ENCODE measurements at places on chromosomes 2 and 18.

DNA sequence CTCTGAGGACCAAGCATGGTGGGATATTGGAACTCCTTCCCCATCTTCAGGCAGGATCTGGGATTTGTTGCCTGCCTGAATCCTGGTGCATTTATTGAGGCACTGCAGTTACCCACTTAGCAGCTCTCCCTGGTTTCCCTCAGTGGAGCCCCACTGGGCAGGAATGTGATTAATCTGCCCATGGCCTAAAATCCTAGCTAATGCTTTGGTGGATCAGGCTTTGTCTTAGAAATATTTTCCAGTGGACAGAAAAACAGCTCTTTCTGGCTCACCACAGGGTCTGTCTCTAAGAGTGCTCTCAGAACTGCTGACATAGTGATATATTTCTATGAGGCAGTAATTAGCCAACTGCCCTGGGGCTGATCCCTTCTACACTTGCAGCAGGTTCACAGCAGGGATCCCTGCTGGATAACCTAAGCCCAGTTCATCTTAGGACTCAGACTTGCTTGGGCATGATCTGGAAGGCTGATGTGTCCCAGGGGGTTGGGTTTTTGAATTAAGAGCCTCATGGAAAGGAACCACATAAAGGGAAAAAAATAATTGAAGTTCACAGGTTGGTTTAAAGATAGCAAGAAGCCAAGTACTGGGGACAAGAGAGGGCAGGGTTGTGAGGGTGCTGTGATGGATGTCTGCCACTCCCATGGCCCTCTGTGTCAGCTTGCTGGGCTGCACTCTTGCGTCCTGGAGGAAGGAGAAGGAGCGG lies 44.3 kb upstream of the ZDBF2 start:
- no peak for DNase-seq

GRCh38 chr2:238406221-238406997 lies 20.3 kb upstream of the ASB1 start:
- no peak for DNase-seq

GRCh38 chr18:33836564-33836963 lies 258.5 kb downstream of the ASXL3 start:
- no peak for DNase-seq

DNA sequence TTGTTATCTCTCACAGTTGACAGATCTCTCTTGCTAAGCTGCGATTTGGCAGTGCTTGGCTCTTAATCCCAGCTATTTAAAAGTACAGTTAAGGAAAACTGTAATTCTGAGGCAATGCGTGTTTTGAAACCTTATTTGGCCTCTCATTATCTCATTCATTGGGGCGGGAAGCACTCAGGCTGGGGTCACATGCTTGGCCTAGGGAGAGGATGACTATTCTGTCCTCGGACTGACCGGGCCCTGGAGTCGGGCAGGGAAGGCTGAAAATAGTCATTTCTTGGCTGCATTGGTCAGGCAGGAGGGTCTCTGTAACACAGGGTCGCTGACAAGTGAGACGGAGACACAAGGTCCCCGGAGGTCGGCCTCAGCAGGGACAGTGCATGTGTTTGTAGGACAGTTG lies 20.2 kb upstream of the EMILIN2 start:
- no peak for DNase-seq

GRCh38 chr2:41948397-41948763 lies 99.4 kb upstream of the PKDCC start:
- no peak for DNase-seq

GRCh38 chr2:126876631-126877030 lies 22.1 kb upstream of the TEX51 start:
- no peak for DNase-seq

DNA sequence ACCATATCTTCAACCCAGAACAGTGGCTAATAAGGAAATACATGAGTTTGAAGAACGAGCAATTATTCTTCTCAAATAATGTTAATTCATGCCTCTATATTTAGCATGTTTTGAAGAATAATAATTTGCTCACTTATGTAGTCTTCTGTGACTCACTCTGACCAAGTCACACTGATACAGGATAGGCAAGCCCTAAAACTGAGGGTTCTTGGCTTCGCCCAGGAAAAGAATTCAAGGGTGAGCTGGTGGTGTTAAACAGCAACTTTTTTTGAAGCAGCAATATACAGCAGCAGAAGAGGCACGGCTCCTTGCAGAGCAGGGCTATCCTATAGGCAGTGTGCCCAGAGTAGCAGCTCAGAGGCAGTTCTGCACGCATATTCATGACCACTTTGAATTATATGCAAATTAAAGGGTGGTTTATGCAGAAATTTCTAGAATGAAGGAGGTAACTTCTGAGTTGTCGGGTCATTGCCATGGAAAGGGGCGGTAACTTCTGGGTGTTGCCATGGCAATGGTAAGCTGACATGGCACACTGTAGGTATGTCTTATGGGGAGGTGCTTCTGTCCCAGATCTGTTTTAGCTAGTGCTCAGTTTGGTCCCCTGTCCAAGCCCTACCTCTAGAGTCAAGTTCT lies 200.6 kb downstream of the RND3 start:
- no peak for DNase-seq

DNA sequence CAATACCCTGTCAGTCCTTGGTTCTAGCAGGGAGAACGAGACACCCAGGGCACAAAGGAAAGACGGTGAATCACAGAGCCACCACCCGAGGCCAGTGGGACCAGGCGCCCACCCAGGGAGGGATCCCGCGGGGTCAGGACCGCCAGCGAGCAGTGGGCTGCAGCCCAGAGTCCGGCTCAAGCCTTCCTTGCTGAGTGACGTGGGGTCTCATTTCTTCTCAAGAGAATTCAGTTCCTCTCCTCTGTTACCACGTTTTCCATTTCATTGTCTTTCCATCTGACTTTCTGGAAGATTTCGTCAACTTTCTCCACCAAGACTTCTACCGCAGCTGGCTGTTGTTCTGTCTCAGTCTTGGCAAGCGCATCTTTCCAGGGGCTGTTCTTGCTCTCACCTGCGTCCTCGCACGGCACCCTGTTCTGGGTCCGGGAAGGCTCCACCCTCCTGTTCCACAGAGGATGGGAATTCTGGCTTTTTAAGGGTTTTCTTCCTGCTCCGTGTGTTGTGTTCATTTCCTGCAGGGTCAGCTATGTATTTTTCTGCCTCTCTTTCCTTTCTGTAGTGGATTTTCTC lies 248.6 kb downstream of the NDUFA10 start:
- no peak for DNase-seq

DNA sequence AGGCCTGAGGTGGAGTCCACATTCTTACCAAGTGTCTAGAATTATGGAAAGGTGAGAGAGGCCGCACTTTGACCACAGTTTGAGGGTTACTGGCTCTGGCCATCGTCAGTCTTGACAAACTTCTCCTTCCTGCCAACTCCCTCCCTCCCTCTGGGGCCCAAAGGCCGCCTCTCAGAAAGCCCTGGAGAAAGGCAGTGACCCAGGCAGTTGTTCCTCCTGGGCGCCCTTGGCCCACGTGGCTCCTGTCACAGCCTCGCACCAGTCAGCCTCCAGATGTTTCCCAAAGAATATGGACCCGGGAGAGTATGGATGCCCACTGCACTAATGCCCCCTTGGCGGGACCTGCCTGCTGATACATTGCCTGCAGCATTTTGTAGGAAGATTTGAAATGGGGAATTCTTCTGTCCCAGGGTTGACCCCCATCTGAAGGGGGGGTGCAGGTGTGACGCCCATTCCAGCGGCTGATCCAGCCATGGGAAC lies 61.7 kb downstream of the ASB1 start:
- no peak for DNase-seq

GRCh38 chr2:32485399-32485798 lies 128.6 kb downstream of the BIRC6 start:
- DNase-seq, result no peak

- no peak for DNase-seq
Observed at GRCh38 chr2:26575836-26576564, 65.2 kb downstream of the CIB4 start.

GRCh38 chr2:157364257-157364974 lies 38.8 kb upstream of the ERMN start:
- DNase-seq, result no peak

DNA sequence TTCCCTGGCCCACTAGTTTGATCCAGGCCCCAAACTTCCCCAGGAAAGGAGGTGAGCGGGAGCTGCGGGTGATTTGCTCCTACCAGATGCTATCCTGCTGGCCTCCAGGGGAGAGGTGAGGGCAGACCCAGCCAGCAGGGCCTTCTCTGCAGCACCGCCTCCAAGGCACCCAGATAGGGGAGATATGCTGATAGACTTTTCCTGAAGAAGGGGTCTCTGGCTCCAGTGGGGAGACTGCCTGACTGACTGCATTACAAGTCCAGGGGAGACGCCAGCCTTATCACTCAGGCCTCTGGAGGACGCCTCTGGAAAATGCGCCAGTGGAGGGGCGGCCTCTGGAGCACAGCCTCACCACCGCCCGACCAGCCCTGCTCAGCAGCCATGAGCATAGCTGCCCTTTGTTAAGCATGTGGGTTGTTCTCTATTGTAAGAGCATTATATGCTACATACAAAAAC lies 60.6 kb upstream of the SMAD7 start:
- DNase-seq, result no peak

DNA sequence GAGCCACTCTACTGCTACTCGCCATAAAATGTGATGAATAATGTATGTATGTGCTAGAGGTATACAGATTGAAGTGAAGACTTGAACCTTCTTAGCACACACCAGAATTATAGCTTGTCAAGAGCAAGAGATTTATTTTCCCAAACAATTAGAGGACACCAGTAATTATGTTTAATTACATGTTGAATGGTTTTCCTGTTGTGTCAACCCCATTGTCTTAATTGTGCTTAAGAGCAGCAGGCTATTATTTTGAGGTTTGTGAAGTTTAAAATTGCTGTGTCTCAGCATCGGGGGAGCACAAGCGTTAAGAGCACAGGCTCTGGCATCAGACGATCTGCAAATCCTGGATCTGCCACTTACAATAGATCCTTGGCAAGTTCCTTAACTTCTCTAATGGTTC lies 29.0 kb downstream of the KIF5C start:
- no peak for DNase-seq

DNA sequence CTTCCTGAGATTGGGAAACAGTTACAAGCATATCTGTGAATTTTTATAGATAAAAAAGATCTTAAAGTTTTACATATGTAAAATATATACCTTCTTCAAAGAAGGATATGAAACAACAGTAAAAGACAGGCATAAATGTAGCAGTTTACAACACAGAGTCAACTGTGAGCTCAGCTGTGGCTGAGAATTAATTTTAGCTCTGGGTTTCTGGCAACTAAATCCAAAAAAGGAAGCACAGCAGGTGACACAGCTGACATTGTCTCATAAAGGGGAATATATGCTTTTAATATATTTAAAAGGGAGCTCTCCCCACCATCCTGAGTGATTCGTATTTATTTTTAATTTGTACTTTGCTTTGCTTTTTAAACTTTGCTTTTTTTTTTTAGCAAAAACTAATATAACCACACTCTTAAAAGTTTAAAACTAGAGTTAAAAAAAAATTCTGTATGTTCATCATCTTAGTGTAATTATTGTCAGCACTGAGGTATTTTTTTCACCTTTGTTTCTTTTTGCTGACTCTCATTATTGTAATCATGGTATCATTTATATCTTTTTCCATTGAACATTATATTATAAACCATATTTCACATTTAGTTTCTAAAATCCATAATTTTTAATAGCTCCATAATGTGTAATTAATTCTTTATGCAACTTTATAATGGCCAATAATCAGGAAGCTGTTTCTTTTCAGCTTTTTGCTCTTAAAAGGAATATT lies 6.7 kb downstream of the TUBB6 start:
- no peak for DNase-seq

DNA sequence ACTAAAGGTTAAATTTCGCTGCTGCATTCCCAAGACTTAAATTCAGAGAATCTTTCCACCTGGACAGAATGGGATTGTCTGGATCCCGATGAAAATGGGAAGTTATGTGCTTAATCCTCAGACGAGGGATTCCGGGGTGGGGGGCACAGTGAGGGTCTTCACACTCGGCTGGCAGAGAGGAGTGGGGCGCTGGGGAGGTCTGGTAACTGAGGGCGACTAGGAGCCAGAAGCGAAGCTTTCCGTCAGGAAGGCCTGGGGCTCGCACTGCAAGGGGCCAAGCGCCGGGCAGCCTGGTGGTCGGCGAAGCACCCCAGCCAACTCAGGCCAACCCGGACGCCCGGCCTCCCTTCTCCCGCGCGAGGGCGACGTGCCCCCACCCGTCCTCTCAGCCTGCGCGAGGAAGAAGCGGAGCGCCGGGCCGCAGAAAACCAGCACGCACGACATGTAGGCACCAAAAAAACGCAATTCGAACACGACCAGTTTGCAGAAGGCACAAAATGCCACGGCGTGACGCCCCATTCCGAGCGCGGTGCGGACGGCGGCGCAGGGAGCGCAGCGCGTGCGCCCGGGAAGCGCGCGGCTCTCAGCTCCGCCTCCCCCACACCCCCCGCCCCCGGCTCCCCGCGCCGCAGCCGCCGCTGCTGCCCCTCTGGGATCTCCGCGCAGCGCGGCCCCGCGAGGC lies 188.1 kb downstream of the ZEB2 start:
- DNase-seq, result peak; percentile 73

- no peak for DNase-seq
Observed at GRCh38 chr2:182581196-182581935, 134.7 kb upstream of the DNAJC10 start.

DNA sequence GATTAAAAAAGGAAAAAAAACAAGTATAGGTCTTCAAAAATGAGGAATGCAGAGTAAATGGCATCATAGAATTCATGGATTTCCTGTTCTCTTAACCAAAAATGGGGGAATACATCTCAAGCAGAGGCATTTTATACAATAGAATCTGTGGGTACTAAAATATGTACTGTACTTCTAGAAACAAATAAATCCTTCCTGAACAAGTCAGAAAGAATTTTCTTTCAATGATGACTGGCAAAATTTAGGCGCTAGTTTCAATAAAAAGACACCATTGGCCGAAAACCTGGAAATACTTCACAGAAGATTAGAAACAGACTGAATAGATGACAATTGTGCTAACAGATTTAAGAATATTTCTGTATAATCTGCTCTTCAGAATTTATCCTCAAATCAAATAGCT lies 15.1 kb downstream of the TRAK2 start:
- DNase-seq, result no peak

- no peak for DNase-seq
Observed at GRCh38 chr2:32758232-32758631, 130.4 kb downstream of the TTC27 start.

GRCh38 chr18:76581261-76581660 lies 86.2 kb upstream of the ZNF516 start:
- DNase-seq, result no peak

GRCh38 chr2:11234309-11234708 lies 79.0 kb downstream of the SLC66A3 start:
- DNase-seq, result no peak

DNA sequence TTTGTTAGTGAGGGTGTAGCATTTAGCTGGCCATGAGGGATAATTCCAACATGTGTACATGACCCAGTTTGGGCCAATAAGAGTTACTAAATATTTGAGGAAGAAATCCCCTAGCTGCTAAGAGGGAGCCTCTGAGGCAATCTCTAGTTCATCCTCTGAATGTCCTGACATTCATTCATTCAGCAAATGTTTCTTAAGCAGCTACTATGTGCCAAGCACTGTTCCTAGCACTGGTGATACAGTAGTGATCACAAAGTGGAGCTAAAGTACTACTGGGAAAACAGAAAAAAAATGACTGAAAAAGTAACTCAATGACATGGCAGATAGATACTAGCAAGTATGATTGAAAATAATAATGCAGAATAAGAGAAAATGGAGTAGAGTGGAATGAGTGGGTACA lies 79.8 kb upstream of the PID1 start:
- DNase-seq, result no peak
